Hematopoietic multipotent progenitor cell treated with erythropoietin and hydrocortisone succinate and interleukin-3 and kit ligand, for 17 days (in vitro differentiated cells): ENCODE measurements at places on chromosomes 4 and X.
A peak's percentile ranks its signal among the peaks of the same experiment; 100 is the strongest.

- DNase-seq, result no peak
These were observed 664.8 kb downstream of the PCDH18 start for GRCh38 chr4:136867465-136867864.

- no peak for DNase-seq
These were observed 20.4 kb downstream of the APOOL start for GRCh38 chrX:85024044-85024443.

- no peak for DNase-seq
These were observed 180.7 kb downstream of the ADGRL3 start for GRCh38 chr4:61380865-61381264.

- DNase-seq, result no peak
These were observed 315.6 kb downstream of the ARHGAP24 start for GRCh38 chr4:85790582-85790981.

GRCh38 chr4:113057891-113058290 lies 8.4 kb downstream of the ANK2 start:
- DNase-seq, result no peak

DNA sequence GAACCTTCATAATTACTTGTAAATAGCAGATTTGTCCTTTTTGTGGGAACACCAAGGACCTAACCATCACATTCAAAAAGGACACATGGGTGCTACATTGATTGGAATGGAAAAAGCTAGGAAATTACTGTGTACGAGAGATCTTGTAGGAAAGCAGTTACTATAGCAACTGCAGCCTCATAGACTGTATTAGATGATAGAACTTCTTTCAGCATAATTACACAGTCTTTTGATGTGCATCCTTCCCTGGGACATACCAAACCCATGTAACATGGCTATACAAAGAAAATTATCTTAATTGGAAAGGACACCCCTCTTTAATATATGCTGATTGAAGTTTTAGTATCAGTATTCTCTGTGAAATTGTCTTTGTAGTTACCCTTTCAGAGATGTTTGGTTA lies 130.7 kb upstream of the CTSO start:
- no peak for DNase-seq

DNA sequence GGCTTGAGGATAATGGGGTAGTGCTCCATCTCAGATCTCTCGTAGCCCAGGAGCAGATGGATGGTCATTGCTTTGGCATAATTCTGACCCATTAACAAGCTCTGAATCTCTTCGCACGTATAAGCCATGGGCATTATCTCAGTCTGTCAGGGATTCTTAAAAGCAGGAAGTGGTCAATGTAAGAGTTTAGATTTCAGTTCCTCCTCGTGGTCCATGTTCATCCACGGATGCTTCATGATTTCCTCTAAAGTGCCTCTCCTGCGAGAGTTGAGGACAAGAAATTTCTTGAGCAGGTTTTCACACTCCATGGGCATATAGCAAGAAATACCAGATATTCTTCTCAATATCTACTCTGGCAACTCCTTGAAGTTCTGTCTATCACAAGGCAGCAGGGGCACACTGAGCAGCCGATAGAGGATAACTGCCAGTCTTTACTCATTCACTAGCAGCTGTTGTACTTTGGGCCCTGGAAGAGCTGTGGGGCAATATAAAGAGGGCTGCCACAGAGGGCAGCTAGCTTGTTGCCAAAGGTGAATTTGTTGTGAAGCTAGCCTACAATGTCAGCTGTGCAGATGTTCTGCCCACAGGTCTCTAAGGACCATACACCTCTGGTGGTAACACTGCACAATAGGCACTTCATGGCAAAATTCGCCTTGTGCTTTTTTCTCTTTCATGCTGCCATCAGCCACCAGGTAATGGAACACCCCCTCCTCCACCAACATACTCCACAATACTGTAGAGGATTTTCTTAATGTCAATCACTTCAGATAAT lies 52.0 kb upstream of the WDR17 start:
- no peak for DNase-seq

DNA sequence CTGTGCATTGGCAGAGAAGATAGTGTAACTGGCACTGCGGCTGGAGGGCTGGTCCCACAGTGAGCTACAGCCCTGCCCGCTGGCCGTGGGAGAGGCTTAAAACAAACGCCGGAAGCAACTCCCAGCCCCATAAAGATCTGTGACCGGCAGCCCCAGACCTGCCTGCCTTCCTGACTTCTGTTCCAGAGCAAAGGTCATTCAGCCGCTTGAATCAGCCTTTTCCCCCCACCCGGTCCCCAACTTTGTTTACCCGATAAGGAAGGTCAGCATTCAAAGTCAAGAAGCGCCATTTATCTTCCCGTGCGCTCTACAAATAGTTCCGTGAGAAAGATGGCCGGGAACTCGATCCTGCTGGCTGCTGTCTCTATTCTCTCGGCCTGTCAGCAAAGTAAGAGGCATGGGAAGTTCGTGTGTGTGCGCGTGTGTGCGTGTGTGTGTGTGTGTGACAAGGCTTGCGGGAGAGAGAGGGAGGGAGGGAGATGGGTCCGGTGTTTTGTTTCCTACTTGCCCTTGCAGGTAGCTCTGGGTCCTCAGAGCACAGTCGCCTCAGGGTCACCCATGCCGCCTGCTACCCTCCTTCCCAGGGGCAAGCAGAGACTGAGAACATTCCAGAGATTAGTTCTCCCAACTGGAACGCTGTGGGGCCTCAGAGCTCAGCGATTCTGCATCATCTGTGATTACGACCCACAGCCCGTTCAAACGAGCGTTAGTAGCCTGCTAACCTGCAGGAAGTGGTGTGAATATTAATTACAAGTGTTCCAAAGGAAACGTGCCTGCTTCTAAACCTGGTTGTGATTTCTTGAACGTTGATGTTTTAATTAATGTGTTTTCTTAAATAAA lies at the start of gene MGST2:
TSS of gene MGST2 (plus strand) at position 130 of the 840 bp plus-strand sequence. CDS start at position 331, 201 bp downstream.
- DNase-seq, result peak; percentile 57

GRCh38 chrX:111823128-111823527 lies 52.9 kb upstream of the TRPC5OS start:
- DNase-seq, result no peak

- DNase-seq, result no peak
These were observed 27.9 kb downstream of the ARHGEF6 start for GRCh38 chrX:136752796-136753195.

DNA sequence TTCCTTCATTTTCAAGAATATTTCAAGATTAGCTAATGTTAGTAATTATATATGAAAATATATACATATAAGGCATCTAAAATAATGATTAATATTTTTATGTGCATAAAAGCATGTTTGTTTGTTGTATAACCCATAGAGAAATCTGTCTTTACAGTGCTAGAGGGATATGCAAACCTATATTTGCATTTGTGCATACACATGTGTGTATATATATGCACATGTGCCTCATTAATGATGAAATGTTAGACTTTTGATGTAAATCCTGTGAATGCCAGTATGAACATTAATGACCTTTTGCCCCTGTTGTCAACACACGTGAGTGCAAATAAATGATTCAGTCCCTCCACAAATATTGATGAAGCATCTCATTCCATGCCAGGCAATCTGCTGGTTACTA lies 197.9 kb downstream of the ARHGAP10 start:
- no peak for DNase-seq

DNA sequence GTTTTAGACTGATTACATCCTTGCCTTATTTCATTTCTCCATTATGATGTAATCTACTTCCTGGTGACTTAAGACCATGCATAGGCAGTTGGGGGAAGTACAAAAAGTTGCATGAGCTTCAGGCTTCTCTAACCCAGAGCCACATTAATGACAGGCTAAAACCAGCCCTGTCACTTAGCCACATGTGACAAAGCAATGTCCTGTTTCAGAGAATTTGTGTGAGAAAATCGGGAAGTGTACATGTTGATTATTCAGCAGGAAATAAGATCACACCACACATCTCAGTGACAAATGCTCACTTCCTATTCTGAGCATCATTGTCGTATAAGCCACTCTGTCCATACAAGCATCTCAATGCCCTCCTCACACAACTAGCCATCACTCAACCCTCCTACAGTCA lies 98.5 kb upstream of the MAGEB16 start:
- DNase-seq, result no peak

DNA sequence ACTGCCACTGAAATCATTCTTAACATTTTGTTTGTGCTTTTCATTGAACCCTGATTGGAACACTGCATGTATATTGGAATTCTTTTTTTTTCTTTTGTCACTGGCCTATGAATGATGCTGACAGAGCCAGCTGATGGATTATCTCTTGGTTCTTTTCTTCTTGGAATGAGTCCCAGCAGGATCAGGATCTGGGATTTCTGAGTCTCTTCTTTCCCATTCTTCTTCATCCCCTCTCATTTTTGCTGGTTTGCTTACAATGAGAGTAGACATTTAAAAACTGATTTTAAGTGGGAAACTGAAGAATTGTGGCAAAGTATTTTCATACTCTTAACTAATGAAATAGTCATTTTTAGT lies 9.0 kb downstream of the DCUN1D4 start:
- DNase-seq, result no peak

DNA sequence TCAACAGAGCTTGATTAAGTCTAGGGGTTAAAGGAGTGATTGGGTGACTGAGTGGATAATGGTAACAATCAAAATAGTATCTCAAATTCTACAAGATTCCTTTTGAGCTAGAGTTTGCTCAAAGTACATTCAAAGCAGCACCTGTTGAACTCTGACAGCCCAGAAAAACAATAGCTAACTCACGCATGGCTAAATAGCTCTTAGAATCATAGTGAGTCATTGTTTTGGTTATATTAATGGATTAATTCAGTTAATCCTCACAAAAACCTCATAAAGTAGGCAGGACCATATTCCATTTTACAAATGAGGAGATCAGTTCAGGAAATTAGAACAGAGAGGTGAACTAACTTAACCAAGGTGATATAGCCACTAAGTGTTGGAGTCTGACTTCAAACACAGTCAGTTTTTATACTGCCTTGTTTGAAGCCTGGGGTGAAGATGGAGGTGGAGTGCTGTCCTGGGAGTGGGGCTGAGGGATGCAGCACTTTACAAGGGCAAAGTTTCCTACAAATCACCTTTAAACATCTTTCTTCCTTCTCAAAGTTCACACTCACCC lies 35.9 kb upstream of the PPM1K start:
- DNase-seq, result no peak

- no peak for DNase-seq
These were observed 86.0 kb downstream of the HTT start for GRCh38 chr4:3160438-3160837.

- no peak for DNase-seq
These were observed 261.1 kb upstream of the GATB start for GRCh38 chr4:152021788-152022438.

DNA sequence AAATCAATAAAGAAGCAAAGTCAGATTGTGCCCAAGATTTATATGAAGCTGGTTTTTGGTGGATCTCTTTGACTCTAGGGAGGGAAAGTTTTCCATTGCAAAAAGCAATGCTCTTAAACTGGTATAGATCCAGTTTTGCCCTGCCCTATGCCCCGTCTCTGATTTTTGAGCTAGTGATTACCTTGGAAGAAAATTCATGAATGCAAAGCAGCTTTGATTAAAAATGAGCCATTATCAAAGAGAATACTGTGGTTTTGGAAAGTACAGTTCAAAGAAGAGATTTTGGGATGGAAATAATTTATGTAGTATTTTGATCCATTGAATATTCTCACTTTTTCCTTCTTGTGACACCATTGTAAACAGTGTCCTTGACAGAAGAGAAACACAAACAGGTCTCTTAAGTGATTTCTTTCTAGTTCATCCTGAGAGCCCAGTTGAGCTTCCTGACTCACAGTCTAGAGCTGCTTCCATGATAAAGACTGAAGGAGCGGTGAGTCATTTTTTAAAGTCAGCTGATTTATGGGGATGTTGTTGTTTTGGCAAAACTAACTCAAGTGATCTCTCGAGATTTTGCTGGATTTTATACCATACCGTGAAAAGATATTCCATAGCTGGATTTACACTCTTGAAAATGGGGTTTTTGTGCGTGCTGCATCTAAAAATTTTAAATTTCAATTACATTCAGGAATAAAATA lies 76.7 kb downstream of the AFF1 start:
- DNase-seq, result peak; percentile 95

- DNase-seq, result no peak
These were observed 407.4 kb upstream of the AADAT start for GRCh38 chr4:170497112-170497511.

DNA sequence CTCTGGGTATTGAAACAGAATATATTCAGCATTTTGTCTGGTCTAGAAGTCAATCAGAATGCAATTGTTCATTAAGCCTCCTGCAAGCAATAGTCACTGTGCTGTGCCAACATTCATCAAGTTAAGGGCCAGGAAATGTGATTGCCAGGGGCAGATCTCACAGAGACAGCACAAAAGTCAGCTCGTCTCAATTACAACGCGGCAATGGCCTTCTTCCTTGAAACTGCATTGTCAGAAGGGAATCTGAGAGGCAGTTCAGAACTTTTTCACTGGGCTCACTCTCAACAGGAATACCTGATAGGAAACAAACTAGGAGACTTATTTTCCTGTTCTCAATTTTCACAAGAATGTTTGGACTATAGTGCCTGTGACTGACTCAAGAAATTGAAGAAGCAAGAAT lies 131.1 kb upstream of the NR3C2 start:
- no peak for DNase-seq
